LHCN-M2 (cell line): ENCODE measurements at places on chromosomes 3 and 15. TPM values are rescaled to one million over a fixed set of nuclear protein-coding genes. Genes with fewer than 3 reads are reported as not detected.

- DNase-seq = no peak
Observed at GRCh38 chr3:170953736-170954135, 45.3 kb upstream of the EIF5A2 start.

DNA sequence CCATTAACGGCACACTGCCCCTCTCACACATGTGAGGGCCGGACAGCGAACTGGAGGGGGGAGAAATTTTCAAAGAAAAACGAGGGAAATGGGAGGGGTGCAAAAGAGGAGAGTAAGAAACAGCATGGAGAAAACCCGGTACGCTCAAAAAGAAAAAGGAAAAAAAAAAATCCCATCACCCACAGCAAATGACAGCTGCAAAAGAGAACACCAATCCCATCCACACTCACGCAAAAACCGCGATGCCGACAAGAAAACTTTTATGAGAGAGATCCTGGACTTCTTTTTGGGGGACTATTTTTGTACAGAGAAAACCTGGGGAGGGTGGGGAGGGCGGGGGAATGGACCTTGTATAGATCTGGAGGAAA, 1.5 kb downstream of the SOX2 start:
- no peak for DNase-seq

DNA sequence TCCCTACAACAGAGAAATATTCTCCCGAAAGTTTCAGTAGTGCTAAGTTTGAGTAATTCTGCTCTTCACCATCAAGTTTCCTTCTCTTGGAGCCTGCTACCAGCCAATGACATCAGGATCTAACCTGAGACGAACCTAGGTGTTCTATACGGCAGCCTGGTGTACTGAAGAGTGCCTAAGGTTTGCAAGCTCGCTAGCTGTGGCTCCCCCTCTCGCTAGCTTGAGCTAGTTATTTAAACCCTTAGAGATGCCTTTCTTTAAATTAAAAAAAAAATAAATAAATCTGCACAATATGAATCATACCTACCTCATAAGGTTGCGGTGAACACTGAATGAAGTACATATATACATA, 1.4 kb upstream of the COL8A1 start:
- DNase-seq = no peak

DNA sequence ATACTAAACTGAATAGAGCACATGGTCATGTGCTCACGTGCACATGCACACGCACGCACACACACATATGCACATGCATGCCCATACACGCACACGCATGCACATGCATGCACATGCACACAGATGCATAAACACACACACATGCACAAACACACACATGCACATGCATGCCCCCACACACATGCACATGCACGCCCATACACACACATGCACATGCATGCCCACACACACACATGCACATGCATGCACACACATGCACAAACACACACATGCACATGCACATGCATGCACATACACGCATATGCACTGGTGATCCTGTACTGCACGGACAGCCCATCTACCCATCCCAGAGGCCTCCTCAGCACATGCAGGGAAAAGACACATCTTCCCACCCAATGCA, 426.6 kb downstream of the OCA2 start:
- no peak for DNase-seq

- no peak for DNase-seq
Observed at GRCh38 chr3:128334766-128335165, 131.9 kb downstream of the DNAJB8 start.

DNA sequence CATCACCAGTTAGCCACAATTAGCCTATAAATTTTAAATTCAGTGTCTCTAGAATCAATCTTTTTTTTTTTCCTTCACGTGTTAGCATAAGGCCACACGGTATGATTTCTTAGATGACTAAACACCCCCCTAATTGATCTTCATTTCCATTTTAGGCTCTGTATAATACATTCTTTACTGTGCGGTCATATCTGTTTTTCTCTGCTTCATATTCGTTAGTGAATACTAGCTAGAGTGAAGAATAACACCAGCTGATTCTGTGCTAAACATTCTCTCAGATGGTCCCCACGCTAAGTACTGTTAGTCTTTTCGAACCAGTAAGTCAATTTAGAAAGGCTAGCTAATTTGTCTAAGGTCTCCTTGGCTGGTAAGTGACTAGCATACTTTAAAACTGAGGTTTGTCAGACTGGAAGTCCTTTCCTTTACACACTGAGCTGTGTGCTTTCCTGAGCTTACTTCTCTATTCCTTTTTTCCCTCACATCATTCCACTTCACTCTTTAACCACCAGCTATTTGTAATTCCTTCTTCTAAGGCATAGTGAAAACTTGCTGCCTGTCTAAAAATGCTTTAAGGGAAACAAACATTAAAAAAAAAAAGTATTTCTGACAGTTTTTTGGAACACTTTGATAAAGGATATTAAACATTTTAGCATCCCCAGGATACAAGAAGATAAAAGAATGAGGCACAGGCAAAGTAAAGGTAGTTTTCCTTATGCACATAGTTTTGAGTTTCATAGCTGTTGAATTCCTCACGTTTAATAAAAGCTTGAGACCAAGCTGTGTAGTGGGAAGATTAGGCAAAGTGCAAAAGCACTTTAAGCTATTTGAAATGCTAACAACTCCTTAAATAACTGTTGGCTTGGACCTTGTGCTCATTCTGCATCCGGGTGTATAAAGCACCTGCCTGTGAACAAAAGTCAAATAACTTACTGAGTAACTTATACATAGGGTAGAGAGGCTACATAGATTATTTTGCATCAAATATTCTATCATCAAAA, 17.1 kb downstream of the ZFAND6 start:
- DNase-seq = no peak

GRCh38 chr15:88465633-88466224, 1.5 kb downstream of the MRPL46 start:
- DNase-seq = peak; percentile 51

DNA sequence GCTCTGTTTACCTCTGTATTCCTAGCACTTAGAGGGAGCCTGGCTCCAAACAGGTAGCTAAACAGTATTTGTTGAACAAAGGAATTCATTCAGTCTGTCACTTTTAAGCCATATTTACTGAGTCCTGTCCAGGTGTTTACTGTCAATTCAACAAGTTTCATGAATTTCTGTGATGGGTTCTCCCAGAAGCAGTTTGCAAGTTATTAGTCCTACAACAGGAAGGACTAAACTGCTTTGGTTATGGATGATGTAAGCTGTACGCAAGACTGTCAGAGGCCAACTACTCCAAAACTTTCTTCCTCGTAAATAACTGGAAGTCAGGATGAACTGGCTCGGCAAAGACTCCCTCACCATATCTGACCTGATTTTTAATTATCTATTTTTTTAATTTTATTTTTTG, 25.1 kb downstream of the STIMATE start:
- no peak for DNase-seq

GRCh38 chr15:51234176-51234927, 104.0 kb downstream of the CYP19A1 start:
- no peak for DNase-seq

Gene HRG
- total RNA-seq = 0.06 TPM in 1 of 2 replicates, not detected in the other

Gene TRAIP
- 13.8 and 14.5 TPM in 2 replicates for total RNA-seq

Gene WDR72
- total RNA-seq = not detected in 2 replicates

Gene SLC15A2
- 0.06 and 0.11 TPM in 2 replicates for total RNA-seq

Gene FGD5
- total RNA-seq = not detected in 2 replicates

Gene SPG11
- 40.2 and 46.4 TPM in 2 replicates for total RNA-seq
